Dorsolateral prefrontal cortex (tissue), 122 donors: ENCODE measurements at places on chromosomes 7 and 10.

DNA sequence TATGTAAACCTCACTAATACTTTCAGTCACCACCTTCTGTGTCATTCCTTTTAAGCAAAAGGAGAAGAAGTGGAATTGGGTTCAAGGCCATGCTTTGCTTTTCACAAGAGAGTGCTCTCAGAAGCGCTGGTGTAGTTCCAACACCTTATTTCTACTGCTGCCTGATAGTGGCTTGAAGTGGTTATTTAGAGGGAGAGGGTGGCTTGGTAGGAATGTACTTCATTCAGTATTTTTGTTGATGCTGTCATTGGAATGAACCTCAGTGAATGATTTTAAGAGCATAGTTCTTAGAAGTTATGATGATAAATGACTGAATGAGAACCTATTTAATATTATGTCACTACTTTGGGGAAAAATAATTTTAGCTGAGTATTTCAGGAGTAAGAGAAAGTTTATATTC, 396.7 kb downstream of the EXOC4 start:
- no peak for DNase-seq

GRCh38 chr7:151117565-151117964, 31.3 kb downstream of the AGAP3 start:
- no peak for DNase-seq

DNA sequence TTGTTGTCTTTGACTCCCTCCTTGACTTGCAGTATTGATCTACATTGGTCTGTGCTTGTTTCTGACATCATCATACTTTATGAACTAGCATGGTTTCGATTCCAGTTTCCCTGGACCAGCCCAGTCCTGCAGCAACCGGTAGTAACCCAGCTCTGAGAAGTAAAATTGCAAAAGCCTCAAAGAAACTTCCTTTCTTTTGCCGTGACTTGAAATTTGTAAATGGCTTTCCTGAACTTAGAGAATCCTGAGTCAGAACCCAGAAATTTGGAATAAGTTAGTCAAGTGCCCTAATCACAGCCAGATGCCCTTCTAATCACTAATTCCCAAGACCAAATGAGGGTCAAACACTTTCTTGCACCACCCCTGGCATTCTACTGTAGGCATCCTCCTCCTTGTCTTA, 15.0 kb downstream of the TAS2R60 start:
- DNase-seq, result no peak

DNA sequence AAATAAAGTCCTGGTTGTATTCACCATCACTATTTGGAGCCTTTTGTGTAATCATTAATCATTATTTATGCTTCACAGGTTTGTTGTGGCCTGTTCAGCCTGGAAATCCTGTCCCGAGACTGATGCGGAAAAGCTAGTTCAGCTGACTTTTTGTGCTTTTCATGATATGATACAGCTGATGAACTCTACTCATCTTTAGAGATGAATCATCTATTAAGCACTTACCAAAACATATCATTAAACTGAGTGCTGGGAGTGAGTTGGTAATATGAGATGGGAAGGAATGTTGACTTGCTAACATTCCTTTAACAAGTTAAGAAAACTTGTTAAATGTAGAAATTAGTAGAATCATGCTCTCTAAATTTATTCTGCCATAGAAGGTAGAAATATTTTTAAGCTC, 53.0 kb downstream of the CROT start:
- no peak for DNase-seq

- no peak for DNase-seq
These were observed 431.6 kb upstream of the GALNT17 start for GRCh38 chr7:70700055-70700940.

DNA sequence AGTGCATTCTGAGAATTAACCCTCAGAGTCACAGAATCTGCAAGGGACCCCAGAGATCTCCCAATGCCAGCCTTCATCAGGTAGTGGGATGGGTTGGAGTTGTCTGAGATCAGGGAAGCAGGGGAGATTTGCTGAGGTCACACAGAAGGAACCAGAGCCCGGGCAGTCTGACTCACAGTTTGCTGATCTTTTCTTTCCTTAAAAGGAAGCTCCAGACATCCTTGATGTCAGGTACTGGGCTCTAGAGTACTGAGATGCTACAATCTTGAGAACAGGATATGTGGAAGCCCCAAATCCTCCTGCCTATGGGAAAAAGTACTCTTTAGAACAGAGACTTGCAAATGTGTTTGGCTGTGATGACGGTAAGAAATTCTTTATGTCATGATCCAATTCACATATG, 706 bp downstream of the TBATA start:
- no peak for DNase-seq

DNA sequence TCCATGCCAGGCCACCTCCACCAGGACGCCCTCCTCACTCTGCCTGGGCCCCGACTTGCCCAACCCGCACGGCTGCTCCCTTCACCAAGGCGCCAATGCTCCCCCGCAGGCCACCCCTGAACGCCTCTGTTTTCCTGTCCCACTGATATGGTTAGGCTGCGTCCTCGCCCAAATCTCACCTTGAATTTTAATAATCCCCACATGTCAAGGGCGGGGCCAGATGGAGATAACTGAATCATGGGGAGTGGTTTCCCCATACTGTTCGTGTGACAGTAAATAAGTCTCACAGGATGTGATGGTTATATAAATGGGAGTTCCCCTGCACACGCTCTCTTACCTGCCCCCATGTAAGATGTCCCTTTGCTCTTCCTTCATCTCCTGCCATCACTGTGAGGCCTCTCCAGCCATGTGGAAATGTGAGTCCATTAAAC, 29.8 kb downstream of the RSU1 start:
- DNase-seq, result no peak

DNA sequence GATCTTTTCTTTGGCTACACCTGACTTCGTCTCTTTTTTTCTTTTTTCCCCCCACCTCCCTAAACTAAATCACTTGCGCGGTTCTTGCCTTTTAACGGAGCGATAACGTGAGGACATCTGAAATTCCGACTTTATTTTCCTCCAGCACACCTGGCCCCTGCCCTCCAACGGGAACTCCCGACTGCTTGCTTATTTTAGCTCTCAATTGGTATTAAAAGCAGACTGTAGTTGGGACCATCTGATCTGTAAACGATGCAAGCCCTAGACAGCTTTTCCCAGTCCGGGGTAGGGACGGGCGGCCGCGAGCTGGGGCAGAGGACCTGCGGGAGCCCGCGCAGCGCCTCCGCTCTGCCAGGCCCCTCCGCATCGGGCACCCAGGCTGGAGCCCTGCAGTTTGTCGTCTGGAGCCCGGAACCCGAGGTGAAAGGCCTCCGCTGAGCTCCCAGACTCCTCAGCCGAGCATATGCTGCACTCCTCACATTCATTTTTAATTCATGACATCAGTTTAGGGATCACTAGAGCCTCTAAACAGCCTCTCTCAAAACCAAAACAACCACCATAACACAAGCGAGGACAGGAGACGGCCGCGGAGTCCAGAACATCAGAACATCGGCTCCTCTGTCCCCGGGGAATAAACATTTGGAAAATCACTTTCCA, 10.0 kb upstream of the EMX2 start:
- DNase-seq, result no peak

- no peak for DNase-seq
These were observed 4.4 kb downstream of the DDIT4 start for GRCh38 chr10:72277996-72278667.

GRCh38 chr10:279655-280054, 144.4 kb downstream of the ZMYND11 start:
- DNase-seq, result no peak
